Right renal cortex interstitium (tissue), 3 donors: ENCODE measurements at places on chromosomes 7 and 10. TPM values are rescaled to one million over a fixed set of nuclear protein-coding genes. Genes with fewer than 3 reads are reported as not detected.
A peak's percentile ranks its signal among the peaks of the same experiment; 100 is the strongest.

DNA sequence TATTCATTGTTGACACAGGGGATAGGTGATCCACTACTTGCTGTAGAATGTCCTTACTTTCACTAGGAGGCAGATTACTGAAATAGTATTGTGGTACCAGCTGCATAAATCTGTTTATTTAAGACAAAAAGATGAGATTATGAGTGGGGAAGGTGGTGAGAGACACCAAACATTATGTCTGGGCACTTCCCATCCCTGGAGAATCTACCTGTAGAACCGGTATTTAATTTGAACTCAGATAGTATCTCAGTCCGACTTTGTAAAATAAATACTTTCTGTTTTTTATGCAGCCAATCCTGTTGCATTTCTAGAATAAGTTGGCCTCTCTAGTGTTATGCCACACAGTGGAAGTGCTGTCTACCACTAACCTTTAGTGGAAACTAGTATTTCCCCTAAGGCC is 13.4 kb downstream of the BCCIP start:
- no peak for DNase-seq

DNA sequence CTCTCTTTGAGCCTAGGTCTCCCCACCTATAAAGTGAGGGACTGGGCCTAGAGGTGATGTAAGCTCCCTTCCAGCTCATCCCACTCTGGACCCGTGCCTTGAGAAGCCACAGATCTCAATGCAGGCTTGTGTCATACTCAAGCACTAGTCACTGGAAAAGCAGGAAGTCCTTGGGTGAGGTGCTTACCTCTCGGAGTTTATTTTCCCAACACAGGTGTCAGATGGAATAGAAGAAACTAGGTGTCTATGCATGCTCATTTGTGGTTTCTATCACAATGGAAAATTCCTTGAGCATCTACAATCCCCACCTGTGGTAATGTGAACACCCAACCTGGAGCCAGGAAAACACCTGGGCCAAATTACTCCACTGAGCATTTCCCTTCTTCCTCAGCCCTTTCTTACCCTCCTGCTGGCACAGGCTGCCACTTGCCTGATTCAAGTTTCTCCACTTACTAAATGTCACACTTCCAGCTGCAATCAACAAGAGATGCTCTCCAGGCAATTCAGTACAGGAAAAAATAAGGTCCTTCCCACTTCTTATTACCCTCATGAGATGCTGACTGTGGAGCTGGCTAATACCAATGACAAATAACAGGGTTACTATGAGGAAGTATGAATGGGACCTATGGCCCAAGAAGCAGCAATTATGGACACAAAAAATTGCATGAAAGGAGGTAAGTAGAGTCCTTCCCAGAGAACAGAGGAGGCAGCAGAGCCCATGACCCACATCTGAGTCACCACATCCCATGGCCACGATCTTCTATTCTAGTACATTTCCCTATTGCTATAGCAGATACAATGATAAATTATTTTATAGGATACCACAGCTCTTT is 13.1 kb downstream of the LSM5 start:
- no peak for DNase-seq

DNA sequence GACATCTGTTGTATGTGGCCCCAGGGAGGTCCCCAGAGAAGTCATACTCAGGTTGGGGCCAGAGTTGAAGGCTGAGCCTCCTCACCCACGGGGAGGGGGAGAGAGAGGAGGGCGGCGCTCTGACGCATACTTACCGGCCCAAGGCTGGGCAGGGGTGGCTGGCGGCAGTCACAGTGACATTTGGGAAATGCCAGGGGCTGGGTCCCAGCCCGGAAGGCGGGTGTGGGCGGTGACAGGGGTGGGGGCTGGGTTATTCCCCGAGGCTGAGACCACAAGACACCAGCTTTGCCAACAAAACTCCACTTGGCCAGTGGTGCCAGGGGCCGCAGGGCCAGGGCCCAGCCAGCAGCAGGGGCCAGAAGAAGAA is 41.1 kb downstream of the RASGEF1A start:
- DNase-seq: no peak

GRCh38 chr10:21727452-21728168 is 193.6 kb downstream of the MLLT10 start:
- DNase-seq: no peak

GRCh38 chr10:129004398-129004797 is 462.6 kb upstream of the MGMT start:
- DNase-seq: no peak

DNA sequence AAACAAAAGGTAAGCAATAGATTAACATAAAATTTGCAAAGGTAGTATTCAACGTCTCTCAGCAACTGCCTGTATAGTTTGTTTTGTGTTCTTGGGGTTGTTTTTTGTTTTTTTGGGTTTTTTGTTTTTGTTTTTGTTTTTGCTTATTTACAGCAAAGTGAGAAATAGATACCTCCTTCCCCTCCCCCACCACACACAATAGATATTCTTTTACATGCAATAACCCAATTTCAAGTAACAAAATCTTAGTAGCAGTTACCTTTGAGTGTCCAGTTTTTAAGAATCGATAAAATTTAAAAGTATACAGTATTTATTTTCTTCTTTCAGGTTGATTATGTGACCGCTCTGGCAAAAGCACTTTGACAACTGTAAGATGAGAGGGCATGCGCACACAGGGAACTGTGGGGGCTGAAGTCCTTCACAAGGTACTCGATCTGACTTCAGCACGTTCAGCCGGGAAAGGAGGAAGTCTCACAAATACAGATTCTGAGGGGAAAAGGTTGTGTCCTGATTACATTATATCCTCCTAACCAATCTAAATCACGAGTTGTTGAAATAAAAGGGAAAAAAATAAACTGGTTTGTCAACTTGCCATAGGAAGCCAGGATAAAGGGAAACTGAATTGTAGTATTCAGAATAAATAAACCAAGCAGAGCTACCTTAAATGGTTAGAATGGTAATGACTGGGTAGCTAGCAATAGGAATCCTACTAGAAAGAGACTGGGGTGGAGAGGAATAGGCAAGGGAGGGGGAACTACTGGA is 47.8 kb downstream of the CPEB3 start:
- peak; percentile 25 for DNase-seq

DNA sequence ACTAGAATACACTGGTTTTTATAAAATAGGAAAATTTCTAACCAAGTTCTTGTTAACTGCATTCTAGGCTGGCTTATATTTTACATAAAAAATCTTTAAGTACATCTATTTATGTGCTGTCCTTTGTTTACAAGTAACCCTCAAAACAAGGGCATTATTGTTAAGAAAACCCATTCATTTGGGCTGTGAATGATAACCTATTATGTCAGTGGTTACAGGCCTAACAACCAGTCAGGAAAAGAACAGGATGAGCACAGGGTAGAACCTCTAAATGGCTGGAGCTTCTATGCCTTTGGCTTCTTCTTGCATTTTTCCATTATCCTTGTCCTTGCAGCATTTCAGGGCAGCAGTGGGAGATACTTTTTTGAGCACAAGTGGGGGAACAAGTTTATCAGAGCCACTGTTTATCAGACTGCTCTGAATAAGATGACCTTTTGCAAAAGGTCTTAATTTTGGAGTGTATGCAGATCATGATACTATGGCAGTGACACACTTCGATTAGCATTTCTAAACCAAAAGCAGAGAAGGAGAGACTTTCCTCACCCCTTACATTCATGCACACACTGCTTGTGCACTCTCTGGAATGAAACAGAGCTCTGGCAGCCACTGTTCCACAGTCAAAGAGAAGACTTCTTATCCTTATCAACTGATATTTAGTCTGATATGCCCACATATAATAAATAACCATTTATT is 10.9 kb downstream of the GPR37 start:
- DNase-seq: no peak

DNA sequence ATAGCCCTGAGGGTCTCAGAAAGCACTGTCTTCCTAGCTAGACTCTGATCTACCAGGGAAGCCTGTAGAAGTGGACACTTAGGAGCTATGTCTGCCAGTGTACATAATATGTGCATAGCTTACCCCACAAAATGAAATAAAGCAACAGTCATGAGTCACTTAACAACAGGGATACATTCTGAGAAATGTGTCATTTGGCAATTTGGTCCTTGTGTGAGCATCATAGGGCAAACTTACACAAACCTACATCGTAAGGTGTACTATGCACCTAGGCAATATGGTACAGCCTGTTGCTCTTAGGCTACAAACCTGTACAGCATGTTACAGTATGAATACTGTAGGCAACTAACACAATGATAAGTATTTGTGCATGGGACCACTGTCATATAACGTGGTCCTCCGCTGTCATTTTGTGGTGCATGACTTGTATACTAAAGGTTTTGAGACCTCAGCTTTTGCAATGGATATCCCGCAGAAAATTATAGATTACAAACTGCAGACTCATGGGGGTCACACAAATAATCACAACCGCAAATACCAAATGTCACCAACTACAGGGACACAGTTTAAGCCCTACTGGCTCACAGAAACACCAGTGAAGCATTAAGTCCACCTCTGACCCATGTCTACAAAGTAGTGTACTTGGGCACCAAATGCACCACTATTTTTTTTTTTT is 1.7 kb downstream of the URGCP start:
- no peak for DNase-seq

- DNase-seq: no peak
Measured at GRCh38 chr7:9600974-9601373, 1167.6 kb downstream of the NXPH1 start.

DNA sequence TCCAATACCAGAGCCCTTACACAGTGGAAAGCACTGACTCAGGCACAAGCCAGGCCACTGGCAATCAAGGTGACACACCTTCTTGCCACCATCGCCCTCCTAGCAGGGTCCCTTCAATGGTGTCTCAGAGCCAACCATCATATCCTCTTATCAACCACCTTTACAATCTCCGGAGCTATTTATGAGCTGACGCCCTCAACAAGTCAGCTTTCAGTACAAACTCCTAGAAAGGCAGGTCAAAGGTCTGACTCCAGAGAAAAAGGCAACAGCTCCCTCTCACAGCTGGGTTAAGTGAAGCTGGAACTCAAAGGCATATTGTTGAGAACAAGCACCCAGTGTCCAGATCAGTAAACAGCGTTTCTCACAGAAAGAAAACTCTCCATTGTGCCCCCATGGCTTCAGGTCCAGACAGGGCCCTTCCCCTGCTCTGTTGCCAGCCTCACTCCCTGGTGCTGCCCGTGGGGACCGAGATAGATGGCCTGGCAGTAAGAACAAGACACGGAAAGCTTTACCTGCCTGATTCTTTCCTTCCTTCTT is 2.4 kb downstream of the ZNF3 start:
- DNase-seq: no peak

GRCh38 chr7:117705630-117706029 is 167.6 kb downstream of the CTTNBP2 start:
- no peak for DNase-seq

GRCh38 chr10:113423981-113424721 is 128.7 kb upstream of the HABP2 start:
- no peak for DNase-seq

- DNase-seq: no peak
Measured at GRCh38 chr10:75647675-75648074, 216.3 kb downstream of the LRMDA start.

DNA sequence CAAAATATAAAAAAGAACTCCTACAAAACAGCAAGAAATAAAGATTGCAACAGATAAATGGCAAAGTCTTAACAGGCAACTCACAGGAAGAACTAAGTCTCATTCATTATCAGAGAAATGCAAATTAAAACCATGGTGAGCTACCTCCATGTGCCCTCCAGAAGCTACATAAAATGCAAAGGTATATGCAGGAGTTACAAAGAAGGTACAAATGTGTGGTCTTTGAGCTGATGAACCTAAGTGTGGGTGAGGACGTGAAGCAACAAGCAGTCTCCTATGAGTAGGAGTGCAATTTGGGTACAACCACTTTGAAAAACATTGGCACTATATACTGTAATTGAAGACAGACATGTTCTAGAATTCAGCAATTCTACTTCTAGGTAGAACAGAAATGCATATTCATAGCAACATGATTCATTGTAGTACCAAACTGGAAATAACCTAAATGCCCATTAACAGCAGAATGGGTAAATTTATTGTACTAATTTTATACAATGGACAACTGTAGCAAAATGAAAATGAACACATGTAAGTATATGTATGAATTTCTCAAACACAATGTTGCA is 61.6 kb upstream of the KCNMA1 start:
- no peak for DNase-seq

- no peak for DNase-seq
Measured at GRCh38 chr7:112515989-112516388, 35.2 kb downstream of the LSMEM1 start.

DNA sequence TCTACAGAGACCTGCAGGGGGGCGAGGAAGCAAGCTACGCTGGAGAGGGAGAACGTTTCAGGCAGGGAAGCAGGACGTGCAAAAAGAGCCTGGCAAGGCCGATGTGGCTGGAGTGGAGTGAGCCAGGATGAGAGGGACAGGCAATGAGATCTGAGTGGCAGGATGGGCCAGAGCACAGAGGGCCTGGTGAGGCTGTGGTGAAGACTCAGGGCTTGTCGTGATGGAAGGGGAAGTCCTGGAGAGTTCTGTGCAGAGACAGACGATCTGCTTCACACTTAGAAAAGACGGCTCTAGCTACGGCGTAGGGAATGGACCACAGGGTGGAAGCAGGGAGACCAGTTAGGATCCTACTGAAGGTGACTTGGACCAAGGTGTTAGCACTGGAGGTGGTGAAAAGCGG is 87.0 kb downstream of the SH3PXD2A start:
- no peak for DNase-seq

DNA sequence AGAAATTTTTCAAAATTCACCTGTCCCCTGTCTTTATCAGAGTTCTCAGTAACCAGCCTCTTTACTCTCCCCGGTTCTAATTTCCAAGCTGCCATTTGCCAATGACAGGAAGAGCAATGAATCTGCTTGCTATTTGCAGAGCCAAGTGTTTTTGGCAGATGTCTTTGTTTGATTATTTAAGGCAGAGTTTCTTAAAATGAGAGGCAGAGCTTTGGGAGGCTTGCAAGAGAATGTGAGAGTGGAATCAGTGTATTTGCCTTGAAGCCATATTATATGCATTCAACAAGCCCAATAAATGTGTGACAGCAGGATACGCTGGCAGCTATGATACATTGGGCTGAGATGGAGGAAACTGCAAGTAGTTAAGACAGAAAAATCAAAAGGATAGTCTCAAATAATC is 196.5 kb downstream of the PHF14 start:
- no peak for DNase-seq

- DNase-seq: no peak
Measured at GRCh38 chr10:17035446-17035845, 94.2 kb downstream of the CUBN start.

- peak; percentile 50 for DNase-seq
Measured at GRCh38 chr7:93015101-93015778, 102.5 kb downstream of the SAMD9 start.

- no peak for DNase-seq
Measured at GRCh38 chr10:114357515-114357996, 46.7 kb downstream of the AFAP1L2 start.

DNA sequence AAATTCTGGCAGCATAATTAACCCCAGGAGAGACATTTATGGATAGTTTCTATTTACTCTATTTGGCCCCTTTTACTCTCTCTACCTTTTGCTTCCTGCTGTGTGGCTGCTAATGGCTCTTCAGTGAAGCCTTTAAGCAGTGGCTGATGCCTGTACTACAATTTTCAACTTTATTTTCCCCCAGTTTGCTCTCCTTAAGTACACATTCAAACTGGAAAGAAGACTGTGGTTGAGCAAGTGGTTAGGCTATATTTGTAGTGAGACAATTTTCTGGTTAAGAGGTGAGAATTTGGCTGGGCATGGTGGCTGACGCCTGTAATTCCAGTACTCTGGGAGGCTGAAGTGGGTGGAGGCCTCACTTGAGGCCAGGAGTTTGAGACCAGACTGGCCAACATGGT is 8.5 kb upstream of the RSBN1L start:
- no peak for DNase-seq

Gene TCAF2
- polyA plus RNA-seq: 2.5 TPM

Gene AQP1
- 218 TPM for polyA plus RNA-seq

Gene SKIDA1
- 12.1 TPM for polyA plus RNA-seq

Gene RBM20
- 5.1 TPM for polyA plus RNA-seq

Gene PAPOLB
- polyA plus RNA-seq: 0.07 TPM

Gene VKORC1L1
- polyA plus RNA-seq: 30.0 TPM

Gene TMEM225B
- 2.5 TPM for polyA plus RNA-seq

Gene AKR1D1
- 0.13 TPM for polyA plus RNA-seq
